Stimulated activated CD8-positive, alpha-beta memory T cell treated with anti-CD3 and anti-CD28 coated beads, Interleukin-2, amount 100 ng/mL, for 48 hours (primary cell): ENCODE measurements at places on chromosomes 7 and 10.
A peak's percentile ranks its signal among the peaks of the same experiment; 100 is the strongest.

GRCh38 chr10:79322616-79323543 lies 24.4 kb upstream of the PPIF start:
- DNase-seq: peak; percentile 49

DNA sequence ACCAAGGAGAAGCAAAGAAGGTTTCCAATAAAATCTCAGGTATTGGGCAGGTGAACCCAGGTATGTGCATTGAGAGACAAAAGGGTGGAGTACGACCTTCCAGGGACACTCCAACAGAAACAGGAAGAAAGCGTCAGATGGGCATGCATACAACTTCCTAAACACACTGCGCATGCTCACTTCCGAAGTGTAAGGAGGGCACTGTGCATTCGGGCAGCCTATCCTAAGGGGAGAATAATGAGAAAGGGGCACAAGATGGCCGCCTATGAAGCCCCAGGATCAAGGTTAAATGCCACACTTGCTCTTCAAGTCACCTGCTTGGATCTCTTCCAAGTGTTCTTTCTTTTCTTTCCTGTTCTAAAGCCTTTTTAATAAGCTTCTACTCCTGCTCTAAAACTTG lies 39.4 kb upstream of the PRSS1 start:
- DNase-seq: no peak

DNA sequence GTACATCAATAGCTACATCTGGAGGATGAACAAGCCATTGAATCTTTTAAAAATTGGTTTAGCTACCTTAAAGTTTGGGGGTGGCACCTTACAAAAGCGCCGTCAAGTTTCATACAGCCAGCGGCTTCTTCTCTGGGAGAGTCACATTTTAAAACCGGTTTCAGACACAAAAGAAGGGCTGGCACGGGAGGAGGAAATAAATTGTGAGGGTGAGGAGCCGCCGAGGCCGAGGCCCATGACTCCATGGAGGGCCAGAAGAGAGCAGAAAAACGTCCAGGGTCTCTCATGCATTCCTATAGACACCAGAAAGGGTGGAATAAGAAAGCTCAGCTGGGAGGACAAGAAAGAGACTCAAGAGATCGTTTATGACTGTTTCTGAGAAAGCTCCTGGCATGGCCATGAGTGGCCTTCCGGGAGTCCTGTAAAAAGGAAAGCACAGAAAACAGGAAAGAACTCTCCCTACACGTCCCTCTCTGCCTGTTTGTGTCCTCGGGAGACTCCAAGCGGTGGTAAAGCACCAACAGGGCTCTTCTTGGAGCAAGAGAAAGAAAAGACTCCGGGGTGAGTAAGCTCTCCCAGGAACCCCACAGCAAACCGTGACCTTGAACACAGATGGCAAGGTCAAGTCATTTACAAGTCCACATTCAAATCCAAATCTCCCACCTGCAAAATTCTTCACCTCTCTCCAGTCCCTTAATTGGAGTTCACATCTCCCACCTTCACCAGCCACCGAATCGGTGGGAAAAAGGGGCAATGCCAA lies 1.8 kb downstream of the FRAT2 start:
- no peak for DNase-seq

GRCh38 chr10:101050208-101051069 lies 11.3 kb upstream of the KAZALD1 start:
- DNase-seq: peak; percentile 76

DNA sequence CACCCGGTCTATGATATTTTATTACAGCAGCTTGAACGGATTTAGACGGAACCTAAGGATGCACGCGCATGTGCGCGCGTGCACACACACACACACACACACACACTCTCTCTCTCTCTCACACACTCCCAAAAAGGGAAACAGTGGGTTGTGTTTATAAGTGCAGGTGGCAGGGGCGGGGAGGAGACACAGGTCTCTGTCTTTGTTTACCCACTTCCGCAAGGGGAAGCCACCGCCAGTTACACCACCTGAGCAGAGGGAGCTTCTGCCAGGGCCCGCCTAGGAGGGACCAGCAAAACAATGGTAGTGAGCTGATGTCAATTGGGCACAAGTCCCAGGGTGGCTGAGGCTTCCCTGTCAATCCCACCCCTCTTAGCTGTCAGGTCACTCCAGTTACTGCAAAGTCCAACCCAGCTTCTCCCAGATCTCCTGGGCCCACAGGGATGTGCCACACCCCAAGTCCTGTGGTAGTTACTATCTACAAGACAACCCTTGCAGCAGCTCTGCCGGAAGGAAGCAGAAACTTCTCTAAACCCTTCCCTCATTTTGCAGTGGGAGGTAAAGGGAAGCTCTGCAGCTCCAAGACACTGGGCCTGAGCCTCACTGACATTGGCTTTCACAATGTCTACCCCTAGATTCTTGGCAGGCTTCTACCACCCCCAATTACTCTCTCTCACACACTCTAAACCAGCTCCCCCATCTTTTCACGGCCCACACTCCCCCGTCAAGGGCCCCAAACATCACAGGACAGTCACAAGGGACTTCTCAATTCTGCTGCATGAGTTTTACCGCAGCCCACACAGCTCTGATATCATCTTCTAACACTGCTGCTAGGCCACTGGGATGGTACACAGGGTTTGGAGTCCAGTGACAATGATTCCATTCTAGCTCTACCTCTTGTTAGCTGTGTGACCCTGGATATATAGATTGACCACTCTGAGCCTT lies 17.6 kb downstream of the ANXA11 start:
- peak; percentile 48 for DNase-seq
